ENCODE measurements at places on chromosomes 3 and 15.

GRCh38 chr15:57017024-57017423 is 98.6 kb downstream of the TCF12 start:
- DNase-seq: no peak

DNA sequence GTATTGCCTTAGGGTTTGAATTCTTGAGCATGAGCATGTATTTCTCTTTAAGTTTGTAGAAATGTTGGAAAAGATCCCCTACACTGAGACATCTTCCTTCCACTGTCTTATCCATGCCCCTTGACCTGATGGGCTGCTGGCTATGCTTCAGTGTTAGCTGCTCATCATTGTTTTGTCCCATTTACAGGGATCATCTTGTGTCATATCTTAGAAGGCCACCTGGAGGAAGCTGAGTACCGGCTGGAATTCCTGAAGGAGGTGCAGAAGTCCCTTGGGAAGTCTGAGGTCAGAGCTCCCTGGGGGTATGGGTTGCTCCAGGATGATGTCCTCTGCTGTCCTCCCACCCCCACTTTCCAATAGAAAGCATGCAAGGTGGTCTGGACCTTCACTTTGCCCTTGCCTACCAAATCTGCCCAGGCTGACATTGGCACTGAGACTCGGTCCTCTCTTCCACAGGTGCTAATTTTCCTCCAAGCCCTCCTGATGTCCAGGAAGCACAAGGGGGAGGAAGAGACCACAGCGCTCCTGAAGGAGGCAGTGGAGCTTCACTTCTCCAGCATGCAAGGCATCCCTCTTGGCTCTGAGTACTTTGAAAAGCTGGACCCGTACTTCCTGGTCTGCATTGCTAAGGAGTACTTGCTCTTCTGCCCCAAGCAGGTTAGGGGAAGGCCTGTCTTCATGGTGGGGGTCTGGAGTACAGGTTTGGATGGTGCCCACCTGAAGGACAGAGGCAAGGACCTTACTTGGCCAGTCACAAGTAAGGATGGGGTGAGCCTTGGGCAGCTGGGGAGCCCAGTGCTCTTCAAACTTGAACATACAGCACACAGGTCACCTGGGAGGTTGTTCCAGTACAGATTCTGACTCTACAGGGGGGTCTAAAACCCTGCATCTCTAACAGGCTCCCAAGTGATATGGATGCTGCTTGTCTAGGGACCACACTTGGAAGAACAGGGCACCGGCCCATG is 17.7 kb downstream of the TTC21A start:
- DNase-seq: no peak

GRCh38 chr3:171064461-171064860 is 37.9 kb upstream of the SLC2A2 start:
- DNase-seq: no peak

DNA sequence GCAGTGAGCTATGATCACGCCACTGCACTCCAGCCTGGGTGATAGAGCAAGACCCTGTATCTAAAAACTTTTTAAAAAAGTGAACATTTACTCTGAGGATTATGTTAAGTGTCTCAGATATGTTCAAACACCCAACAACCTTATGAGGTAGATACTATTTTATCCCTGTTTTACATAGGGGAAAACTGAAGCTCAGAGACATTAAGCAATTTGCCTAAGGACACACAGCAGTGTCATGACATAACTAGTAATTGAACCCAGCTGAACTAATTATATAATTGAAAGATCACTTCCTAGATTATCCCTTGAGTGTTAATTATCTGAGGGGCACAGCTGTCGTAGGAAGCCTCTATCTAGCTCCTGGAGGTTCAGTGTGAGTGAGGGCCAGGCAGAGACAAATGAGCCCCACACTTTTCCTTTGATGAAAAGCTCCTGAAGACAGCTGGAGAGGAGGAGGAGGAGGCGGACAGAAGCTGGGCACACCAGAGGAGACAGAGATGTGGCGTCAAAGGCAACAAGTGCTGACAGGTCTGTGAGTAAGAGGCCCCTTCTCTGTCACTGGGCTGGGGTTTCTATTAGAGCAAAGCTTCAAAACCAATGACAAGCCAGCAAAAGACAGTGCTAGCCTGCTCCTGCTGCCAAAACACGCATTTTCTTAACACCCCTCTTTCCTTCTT is 20.5 kb downstream of the TRH start:
- no peak for DNase-seq

GRCh38 chr3:134059671-134060560 is 30.2 kb upstream of the SLCO2A1 start:
- DNase-seq: no peak

GRCh38 chr3:66957367-66957766 is 40.7 kb upstream of the KBTBD8 start:
- DNase-seq: no peak

- peak; percentile 63 for DNase-seq
Measured at GRCh38 chr3:187208159-187208558, 10.9 kb downstream of the RTP1 start.

- peak; percentile 71 for DNase-seq
Measured at GRCh38 chr3:45670991-45671390, 18.2 kb upstream of the SACM1L start.

DNA sequence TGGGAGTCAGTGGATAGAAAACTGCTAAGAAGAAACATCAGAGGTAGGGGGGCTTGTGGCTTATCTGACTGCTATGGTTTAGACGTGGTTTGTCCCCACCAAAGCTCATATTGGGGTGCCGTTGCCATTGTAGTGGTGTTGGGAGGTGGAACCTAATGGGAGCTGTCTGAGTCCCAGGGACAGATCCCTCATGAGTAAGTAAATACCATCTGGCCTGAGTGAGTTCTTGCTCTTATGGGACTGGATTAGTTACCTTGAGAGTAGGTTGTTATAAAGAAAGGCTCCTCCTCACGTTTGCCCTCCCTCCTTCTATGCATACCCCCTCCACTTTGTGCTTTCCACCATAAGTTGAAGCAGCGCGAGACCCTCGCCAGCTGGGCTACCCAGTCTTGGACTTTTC is 53.4 kb upstream of the VILL start:
- no peak for DNase-seq

- DNase-seq: no peak
Measured at GRCh38 chr3:126395846-126396513, 1.3 kb downstream of the CFAP100 start.

DNA sequence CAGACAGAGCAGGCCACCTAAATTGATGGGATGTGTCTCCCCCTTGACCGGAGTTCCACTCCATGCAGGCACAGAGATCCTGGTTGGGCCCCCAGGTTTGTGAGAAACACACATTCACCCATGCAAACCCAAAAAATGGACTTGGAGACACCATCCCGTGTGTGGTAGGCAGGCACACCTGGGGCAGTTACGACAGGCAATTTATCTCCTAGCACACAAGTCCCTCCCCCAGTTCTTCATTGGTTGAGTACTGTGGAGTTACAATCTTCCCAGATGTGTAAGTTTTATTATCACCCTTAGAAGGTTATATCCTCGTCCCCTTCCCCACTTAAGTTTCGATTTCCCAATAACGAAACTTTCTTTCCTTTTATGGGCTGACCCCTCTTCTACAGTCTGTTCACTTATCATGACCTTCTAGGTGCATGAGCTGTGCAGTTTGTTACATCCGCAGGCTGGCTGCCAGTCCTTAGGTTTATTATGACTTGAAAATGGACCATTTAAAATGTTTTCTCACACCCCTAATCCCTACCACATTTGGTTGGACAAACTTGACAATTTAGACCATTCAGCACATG is 27.3 kb downstream of the ARL8B start:
- DNase-seq: no peak

- peak; percentile 89 for DNase-seq
Measured at GRCh38 chr3:14143271-14144225, 18.7 kb downstream of the TMEM43 start.

DNA sequence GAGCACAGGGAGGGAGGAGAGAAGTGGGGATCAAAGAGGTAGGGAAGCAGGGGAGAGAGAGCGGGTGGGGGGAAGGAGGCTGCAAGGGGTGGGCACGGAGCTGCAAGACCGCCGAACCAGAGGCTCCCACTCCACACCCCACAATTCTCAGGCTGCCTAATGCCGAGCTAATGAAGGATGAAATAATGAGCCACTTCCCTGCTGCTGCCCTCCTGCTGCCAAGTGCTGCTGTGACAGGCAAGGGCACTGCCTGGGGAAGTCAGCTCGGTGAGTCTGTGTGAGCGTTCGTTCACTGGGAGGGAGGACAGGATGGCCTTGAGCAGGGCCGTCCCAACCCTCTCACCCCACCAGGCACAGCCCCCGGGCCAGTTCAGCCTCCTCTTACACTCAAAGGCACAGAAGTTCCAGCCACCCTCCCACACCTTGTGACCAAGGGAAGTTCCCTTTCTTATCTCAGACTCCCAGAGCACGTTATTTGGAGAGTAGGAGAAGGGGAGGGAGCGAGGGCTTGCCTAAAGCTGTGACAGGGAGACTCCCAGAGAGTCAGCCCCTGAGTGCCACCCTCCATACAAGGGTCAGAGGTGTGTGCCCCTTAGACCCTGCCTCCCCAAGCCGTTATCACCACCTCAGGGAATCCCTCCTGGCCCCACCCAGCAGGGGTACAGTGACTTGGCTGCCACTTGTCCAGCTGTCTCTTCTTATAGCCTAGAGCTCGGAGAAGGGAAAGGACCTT is 12.4 kb downstream of the GLYCTK start:
- DNase-seq: no peak

GRCh38 chr3:176755552-176755951 is 441.7 kb downstream of the TBL1XR1 start:
- no peak for DNase-seq

DNA sequence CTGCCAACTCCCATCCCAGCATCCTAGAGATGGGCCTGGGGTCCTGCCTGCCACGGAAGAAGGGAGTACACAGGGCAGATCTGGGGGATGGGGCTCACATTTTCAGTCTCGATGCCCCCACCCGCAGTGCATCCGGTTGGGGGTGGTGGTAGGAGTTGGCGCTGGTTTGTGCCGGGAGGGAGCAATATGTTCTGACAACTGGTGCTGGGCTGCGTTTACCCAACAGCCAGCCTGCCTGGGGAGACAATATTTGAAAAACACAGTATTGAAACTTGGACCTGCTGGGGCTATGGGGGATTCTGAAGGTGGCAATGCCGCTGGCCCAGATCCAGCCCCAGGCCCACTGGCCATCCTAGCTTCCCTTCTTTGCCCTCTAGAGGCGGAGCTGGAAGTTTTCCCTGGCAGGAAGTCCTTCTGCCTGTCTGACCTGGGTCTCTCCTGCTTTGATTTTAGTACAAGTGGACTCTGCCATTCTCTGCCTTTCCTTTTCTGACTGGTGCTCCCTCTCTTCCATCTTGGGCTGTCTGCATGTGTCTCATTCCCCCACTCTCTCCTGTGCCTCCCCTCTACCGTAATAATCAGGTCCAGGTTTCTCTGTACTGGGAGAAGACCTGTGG is 3.5 kb downstream of the SEMA3F start:
- no peak for DNase-seq

DNA sequence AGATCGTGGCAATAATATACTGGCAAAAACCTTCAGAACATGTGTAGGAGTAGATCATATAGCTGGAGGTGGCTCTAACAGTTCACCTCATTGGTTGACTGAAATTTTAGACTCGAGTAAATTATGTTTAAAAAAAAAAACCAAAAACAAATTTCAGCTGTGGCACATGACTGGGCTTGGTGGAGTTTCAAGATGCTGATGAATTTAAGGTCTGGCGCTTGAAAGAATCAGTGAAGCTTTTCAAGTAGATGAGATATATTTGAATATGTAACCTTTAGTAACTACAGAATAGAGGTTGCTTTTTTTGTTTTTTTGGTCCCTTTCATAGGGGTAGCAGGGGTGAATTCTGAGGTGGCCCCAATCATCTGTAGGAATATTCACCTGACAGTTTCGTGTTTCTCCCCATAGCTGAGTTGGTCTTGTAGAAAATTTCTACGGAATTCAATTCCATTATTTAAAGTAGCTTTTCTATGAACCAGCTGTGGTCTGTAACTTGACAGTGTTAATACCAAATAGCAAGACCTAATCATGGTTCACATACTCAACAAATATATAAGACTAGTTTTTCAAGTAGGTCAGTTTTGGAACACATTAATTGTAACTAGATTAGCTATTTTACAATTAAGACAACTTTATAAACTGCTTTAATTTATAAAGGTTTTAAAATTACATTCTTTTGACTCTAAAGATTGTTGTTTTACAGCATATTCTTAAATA is 65.6 kb downstream of the MAP4 start:
- no peak for DNase-seq

GRCh38 chr15:60162251-60162967 is 158.3 kb downstream of the FOXB1 start:
- no peak for DNase-seq

GRCh38 chr3:129593595-129594339 is 12.7 kb downstream of the PLXND1 start:
- no peak for DNase-seq

- no peak for DNase-seq
Measured at GRCh38 chr15:95323796-95324195, 1006.7 kb upstream of the NR2F2 start.

DNA sequence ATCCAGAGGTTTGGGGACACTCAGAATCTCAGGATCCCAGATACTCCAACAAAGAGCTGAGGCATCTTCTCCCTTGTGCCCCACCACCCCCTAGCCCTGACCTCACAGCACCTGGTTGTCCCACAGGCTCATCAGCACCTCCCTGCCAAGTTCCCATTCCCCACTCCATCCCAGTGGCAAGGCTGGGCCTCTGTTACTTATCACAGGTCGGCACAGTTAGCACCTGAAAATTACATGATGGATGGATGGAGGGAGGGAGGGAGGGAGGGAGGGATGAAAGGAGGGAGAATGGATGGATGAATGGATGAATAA is 12.8 kb downstream of the MYL3 start:
- DNase-seq: no peak

DNA sequence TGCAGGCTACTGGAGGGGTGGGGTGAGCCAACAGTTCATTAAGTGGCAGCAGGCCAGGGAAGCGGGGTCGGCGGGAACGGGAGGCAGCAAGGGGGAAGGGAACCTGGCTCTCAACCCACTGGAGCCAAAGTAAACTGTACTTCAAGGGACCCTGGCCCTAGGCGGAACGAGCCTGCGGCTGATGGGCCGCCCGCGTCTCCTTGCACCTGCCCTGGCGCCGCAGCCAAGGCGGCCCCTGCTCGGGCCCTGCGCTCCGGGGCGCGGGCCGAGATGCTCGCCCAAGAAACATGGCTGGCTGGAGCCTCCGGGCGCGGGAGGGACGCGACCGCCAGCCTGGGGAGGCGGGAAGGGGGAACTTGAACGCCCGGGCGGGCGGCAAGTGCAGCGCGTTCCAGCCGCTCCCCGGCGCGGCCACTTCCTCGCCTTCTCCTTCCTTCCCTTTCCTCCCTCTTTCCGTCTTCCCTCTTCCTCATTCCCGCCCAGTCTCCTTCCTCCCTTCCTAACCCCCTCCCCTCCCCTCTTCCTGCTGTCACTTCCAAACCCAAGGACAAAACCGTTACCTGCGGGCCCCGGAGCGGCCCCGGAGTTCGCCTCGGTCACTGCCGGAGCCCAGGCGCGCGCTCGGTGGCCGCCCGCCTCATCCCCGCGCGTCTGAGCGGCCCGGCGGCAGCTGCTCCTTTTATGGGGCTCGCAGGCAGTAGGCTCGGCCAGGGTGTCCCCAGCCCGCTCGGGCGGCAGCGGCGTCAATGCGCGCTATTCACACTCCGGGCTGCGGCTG is 489.7 kb downstream of the MAGI1 start:
- no peak for DNase-seq

- no peak for DNase-seq
Measured at GRCh38 chr3:71879089-71879488, 94.1 kb upstream of the PROK2 start.

- DNase-seq: peak; percentile 58
Measured at GRCh38 chr3:100590114-100590839, 19.1 kb upstream of the ADGRG7 start.

- no peak for DNase-seq
Measured at GRCh38 chr3:133655731-133656515, 5.8 kb downstream of the TOPBP1 start.

GRCh38 chr15:67083135-67083762 is 17.8 kb downstream of the SMAD3 start:
- no peak for DNase-seq
